ENCODE measurements at places on chromosomes 4 and X.

DNA sequence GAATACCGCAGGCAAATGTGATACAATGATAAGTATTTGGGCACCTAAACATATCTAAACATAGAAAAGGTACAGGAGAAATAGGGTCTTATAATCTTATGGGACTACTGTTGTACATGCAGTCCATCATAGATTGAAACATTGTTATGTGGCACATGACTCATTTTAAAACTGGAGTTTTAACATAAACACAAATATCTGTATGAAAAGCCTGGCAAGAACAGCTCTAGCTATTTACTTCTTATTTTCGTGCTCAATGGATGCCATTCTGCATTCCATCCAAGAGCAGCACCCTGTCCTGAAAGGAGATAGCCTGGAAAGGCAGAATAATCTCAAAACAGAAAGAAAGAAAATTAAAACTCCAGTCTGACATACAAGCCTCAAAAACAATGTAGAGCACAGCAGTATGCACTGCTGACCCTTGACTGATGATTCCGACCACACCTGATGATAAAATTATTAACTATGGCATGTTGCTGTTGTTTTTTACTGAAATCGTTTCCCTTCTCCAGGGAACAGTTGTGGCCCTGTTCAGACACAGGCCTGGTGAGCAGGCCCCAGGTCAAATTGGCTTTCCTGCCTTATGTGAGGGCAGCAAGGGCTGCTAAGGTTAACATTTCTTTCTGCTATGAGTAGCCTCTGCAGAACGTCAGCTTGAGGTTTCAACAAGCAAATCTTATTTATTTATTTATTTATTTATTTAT lies 152.7 kb downstream of the APBB2 start:
- DNase-seq, result no peak

GRCh38 chr4:78222575-78223186 lies 165.6 kb downstream of the FRAS1 start:
- no peak for DNase-seq

DNA sequence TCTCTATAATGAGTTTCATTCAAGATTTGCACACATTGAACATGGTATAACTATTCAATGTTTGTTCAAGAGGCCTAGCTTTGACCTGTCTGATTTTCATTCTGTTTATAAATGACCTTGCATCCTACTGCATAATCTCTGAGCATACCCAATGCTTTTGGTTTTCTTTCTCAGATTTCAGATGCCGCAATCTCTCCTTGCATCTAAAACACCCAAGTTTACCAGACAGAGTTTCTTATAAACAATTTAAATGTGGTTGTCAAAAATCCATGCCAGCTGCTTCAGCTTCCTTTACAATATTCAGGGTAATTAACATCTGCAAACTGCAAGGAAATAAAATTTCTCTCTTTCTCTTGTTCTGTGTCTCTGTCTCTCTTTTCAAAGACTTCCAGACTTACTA lies 123.0 kb upstream of the PCDH18 start:
- DNase-seq, result no peak

- no peak for DNase-seq
Observed at GRCh38 chrX:132272826-132273225, 53.6 kb upstream of the RAP2C start.

- DNase-seq, result no peak
Observed at GRCh38 chr4:161642708-161643107, 521.1 kb downstream of the FSTL5 start.

- DNase-seq, result no peak
Observed at GRCh38 chr4:2172161-2172560, 69.8 kb downstream of the HAUS3 start.

- no peak for DNase-seq
Observed at GRCh38 chr4:169690787-169691186, 67.0 kb downstream of the HPF1 start.

Measured in CD4-positive, alpha-beta T cell treated with Interleukin-6 at 100 ng/mL for 8 hours (primary cell).